HS-27A (cell line): ENCODE measurements at places on chromosomes 7 and 10.

DNA sequence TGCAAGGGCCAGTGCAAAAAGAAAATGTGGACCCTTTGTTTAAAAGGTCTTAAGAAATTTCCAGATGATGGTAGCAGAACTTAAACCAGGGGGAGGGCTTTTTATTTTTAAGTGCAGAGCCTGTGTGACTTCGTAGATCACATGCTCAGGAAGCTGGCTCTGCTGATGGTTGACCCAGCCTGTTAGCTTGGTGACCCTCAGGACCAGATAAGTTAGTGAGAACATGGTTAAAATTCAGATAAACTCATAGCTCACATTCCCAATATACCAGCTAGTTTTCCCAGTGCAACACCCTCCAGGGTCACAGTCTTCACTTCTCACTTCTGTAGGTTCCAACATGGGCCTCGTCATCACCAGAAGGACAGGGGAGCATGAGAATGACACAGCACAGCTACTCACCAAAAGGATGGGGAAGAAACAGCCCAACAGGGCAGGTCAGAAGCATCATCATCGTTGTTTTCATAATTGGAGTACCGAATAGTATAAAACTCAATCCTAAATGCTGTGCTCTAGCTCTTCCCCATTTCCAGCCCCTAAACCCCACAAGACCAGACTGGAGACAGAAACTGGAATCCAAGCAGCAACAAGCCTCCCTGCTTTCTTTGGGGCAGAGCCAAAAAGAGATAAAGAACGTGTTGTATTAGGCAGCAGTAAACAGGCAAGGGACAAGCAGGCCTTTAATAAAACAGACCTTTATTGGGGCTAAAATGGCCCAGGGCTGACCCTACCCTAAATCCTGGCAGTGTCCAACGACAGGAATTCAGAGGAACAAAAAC lies 102.2 kb upstream of the ANKRD1 start:
- DNase-seq = no peak

- DNase-seq = no peak
Observed at GRCh38 chr7:132475669-132476116, 100.6 kb downstream of the PLXNA4 start.

DNA sequence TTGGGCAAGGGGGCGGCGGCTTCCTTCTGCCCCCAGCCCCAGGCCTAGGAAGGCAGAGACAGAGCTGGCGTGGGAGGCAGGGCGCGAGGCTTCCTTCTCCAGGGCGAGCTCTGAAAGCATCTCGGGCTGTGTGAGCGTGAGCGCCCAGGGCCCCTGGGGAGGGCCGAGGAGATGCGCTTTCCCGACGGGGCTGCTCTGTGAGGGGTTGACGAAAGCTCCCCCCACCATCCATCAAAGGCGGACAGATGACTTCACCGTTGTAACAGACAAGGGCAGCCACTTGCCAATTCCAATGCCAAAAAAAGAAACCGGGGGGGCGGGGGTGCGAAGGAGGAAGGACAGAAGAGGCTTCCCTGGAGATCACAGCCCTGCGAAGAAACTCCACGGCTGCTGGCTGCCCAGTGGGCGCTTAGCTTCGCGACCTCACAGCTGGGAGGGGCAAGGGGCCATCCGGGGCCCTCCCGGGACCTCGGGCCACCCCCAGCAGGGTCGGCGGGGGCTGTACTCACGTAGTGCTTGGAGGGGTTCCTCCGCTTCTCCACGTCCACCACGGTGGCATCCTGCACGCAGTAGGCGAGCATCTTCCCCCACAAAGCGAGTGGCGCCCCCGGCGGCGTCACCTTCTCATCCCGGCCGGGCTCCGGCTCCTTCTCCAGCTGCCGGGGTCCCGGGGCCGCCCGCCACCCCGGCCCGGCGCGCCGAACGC lies 537 bp downstream of the SH3PXD2A start:
- no peak for DNase-seq

DNA sequence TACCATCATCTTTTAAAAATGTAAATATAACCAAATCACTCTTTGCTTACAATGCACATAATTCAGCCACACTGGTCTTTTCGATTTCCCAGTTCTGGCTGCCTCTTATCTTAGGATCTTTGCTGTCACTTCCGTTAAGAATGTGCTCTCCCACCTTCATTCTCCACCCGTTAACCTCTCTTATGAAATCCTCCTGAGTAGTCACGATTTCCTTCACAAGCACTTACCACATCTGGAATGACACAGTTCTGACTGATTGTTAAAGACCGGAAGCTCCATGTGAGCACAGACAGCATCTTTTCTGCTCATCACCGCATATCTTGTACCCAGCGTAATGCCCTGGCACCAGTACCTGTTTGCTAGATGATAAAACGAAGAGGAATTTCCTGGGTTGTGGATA lies 84.3 kb downstream of the CUL2 start:
- peak; percentile 54 for DNase-seq

- no peak for DNase-seq
Observed at GRCh38 chr10:59829601-59830000, 76.3 kb upstream of the MRLN start.

DNA sequence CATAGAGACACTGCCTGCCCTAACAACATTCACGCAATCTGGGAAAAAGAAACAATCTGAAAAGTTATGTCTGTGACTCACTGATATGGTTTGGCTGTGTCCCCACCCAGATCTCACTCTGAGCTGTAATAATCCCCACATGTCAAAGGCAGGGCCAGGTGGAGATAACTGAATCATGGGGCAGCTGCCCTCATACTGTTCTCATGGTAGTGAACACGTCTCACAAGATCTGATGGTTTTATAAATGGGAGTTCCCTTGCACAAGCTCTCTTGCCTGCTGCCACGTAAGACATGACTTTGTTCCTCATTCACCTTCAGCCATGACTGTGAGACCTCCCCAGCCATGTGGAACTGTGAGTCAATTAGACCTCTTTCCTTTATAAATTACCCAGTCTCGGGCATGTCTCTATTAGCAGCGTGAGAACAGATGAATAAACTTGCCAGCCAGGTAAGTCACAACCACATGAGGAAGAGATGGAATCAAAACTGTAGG lies 341.5 kb upstream of the AOAH start:
- no peak for DNase-seq

DNA sequence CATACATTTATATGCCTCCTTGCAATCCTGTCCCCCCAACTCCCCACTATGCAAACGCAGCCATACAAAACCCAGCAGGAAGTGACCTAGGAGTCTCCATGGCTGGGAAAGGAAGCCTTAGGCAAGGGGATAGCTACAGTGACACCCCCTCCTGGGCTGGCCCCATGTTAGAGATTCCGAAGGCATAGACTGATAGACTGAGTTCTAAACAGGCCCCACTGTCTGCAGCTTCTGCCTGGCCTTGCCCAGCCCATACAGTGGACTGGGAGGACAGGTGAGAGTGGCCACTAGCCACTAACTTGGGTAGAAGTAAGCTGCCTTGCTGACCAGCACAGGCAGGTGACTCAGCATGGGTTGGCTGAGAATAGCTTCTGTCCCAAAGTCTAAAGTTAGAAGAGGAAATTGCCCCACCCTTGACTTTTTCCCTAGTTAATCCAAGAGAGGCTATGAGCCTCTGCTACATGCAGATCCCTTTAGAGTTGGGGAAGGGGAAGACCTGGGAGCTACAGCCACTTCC lies 106.3 kb downstream of the C10orf105 start:
- no peak for DNase-seq

GRCh38 chr10:94052866-94053791 lies 59.4 kb downstream of the PLCE1 start:
- DNase-seq = no peak

GRCh38 chr7:96244992-96245292 lies 77.0 kb downstream of the SLC25A13 start:
- no peak for DNase-seq

DNA sequence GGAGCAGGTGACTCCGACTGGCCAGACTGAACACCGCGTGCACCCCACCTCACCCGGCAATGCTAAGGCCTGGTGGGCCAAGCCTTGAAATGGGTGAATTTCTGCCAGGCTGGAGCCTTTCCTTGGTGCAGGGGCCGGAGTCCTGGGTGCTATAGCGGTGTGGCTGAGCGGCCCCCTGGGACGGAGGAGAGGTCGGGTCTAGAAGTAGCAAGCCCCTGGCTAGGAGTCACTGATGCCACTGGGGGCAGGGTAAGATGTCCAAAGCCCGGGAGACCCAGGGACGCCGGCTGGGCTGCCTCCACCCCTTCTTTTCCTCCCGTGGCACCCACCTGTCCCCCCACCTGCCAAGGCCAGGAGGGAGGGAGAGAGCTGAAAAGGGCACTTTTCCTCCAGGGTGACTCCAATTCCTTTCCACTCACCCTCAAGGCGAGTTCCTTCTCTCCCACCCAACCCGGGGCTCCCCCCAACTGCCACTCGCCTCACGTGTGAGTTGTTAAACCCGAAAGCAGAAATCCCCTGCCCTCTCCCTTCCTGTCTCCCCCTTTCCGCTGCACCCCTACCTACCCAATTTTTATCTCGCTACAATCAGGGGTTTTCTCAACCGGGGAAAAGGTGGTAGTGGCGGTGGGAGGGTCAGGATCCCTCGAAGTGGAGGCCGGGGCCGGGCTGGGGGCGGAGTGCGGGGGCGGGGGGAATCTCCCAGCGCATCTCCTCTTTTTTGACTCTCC lies 6.0 kb upstream of the GATA3 start:
- no peak for DNase-seq

GRCh38 chr7:46859963-46860475 lies 721.9 kb downstream of the TNS3 start:
- no peak for DNase-seq

DNA sequence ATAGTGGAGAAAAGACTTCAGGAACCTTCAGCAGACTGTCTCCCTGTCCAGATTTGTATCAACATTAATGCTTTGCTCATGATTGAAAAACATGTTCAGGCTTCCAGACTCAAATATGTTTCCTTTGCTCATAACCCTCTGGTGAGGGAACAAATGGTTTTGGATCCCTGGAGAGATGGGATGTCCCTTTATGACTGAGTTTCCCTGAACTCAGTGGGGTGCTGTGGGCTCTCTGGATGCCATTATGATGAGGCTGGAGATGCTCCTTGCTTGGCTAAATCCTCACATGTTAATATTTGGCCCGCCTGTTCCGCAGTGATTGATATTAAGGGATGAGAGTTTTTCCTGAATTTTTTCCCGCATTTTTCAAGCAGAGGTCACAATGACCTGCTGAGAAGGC lies 749.4 kb downstream of the SUGCT start:
- DNase-seq = no peak

DNA sequence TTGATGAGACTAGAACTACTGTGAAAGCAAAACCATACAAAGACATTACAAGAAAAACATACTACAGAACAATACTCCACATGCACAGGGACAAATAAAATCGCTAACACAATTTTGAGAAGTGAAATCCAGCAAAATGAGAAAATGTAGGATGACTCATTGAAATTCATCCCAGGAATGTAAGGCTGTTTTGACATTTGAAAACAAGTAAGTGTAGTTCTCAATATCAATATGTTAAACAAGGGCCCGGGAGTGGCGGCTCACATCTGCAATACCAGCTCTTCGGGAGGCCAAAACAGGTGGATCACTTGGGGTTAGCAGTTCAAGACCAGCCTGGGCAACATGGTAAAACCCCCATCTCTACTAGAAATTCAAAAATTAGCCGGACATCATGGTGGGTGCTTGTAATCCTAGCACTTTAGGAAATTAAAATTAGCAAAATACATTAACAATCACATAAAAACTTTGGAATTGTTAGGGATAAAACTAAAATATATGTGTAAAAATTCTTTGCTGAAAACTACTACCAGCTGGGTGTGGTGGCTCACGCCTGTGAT lies 113.7 kb upstream of the ADARB2 start:
- DNase-seq = no peak

GRCh38 chr7:149559711-149560110 lies 62.1 kb upstream of the ZNF746 start:
- DNase-seq = no peak

- no peak for DNase-seq
Observed at GRCh38 chr10:68578974-68579373, 18.8 kb downstream of the TET1 start.
